ENCODE measurements at places on chromosomes 1 and 21.
A peak's percentile ranks its signal among the peaks of the same experiment; 100 is the strongest.

GRCh38 chr1:95086949-95087533 is 14.3 kb upstream of the ALG14 start:
- DNase-seq, result peak; percentile 51

DNA sequence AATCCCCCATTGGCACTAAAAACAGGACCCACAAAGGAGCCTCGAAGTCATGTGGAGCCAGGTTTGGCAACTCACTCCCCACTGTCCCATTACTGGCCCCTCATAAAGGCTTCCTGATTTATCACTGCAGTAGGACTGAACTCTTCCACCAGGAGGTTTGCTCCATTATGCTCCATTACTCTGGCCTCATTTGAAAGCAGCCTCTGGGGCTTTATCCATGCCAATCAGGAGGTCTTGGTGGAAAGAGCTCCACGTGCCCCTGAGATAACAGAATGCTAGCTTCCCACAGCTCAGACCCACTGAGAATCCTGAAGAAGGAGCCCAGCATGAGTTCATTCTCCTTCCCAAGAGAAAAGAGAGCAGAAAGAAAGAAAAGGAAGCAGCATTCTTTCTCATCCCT is 76.4 kb downstream of the HIVEP3 start:
- no peak for DNase-seq

DNA sequence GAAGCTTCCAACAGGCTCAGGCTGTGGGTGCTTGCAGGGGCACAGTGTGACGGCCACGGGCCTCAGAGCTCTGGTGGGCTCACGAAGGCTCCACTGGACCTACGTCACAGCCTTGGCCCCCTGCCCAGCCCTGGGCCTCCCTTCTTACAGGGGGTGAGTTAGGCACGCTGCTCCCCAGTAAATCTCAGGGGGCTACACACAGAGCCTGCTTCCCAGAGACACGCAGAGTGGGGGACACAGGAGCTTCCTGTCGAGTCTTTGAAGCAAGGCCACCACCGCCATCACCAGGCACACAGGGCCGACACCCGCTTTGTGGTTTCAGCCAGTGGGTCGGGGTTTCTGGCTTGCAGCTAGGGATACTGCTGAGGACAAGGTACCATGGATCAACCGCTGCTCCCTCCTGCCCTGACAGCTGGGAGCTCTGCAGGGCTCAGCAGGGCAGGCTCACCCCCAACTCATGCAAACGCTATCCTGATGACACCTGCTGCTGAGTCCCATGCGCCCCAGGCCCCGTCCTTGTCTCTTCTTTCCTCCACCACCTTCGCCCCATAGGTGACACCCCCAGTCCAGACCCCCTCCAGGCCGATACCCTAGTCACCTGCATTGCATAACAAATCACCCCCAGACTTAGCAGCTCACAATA is 5.5 kb upstream of the CFAP410 start:
- no peak for DNase-seq

DNA sequence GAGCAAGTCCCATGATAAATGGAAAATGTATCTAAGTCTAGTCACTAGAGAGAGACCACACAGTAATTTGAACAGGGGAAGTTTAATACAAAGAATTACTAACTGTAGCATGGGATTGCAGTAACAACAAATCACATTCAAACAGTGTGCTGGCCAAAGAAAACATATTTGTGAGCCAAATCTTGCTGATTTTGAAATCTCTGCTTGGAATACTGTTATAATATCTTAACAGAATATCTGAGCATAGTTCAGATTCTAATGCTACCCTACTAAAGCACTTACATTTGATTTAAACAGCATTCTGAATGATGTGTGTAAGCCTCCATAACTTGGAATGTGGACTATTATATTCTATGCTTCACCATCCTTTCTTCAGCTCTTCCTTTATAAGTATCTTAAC is 270.0 kb upstream of the BRINP3 start:
- no peak for DNase-seq

- DNase-seq, result no peak
Observed at GRCh38 chr1:160888926-160889325, 3.9 kb upstream of the ITLN1 start.

- no peak for DNase-seq
Observed at GRCh38 chr21:25186273-25186672, 421.0 kb downstream of the MRPL39 start.

GRCh38 chr1:181033128-181033798 is 520 bp upstream of the MR1 start:
- DNase-seq, result peak; percentile 71

- no peak for DNase-seq
Observed at GRCh38 chr1:17168091-17168876, 36.6 kb upstream of the PADI1 start.

DNA sequence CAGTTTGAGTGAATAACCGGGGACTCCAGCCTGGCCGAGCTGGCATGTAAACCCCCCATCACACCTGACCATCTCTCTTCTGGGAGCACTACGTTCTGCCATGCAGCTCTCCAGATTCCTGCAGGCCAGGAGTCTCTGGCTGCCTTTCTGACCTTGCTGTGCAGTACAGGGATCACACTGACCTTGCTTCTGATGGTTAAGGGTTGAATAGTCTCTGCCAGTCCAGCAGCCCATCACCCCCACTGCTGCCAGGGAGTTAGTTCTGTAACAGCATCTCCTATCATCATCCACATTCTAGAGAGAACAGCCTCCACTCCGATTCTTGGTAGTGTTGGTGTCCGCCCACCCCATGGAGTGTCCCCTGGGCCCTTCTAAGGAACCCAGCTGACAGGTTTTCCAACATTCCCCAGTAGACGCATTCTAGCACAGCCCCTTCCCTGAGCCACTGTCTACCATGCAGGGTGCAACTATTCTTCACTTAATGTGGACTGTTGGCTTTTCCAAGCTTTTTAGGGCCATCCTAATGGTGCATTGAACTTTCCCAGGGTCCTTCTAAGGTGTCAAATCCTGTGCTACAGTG is 109.8 kb downstream of the RIPK4 start:
- no peak for DNase-seq

- no peak for DNase-seq
Observed at GRCh38 chr1:111594306-111594693, 25.3 kb upstream of the RAP1A start.

GRCh38 chr1:9129266-9130041 is 552 bp upstream of the GPR157 start:
- DNase-seq, result peak; percentile 62

- peak; percentile 20 for DNase-seq
Observed at GRCh38 chr21:33492571-33492970, 1.1 kb upstream of the DNAJC28 start.

DNA sequence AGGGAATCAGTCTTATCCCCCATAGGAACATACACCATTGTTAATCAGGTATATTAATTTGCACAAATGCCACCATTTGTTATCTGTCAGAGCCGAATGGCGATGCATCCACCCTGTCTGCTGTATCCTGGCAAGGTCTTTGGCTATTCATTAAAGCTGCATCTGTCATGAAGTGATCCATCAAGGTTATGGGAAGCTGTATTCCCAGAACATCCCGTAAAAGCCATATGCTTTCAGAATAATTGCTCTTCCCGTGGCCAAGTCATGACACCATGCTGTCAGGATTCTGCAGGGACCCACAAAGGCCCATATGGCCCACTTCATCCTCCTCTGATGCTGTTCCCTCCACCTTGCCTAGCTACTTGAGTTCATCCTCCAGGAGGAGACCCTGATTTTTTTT is 103.9 kb downstream of the RAVER2 start:
- no peak for DNase-seq
